Fibroblast of upper back skin (primary cell): ENCODE measurements at places on chromosomes 12 and 14.

DNA sequence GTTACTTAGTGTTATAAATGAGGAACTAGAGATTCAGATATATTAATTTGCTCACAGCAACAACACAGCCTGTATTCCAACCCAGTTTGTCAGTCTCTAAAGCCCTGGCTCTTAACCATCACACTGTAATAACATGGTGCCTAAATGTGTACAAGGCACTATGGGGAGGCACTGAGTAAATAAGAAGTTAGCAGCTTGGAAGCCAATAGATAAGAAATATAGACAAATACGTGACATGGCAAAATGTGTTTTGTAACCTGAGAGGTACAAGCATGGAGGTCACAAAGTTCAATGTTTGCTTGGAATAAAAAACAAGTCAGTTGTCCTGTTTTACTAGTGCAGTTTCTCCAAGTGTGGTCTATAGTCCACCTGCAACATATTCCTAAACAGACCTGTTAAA is 16.3 kb upstream of the SLCO1A2 start:
- DNase-seq, result no peak

GRCh38 chr12:1173781-1174617 is 183.0 kb downstream of the ERC1 start:
- DNase-seq, result no peak

DNA sequence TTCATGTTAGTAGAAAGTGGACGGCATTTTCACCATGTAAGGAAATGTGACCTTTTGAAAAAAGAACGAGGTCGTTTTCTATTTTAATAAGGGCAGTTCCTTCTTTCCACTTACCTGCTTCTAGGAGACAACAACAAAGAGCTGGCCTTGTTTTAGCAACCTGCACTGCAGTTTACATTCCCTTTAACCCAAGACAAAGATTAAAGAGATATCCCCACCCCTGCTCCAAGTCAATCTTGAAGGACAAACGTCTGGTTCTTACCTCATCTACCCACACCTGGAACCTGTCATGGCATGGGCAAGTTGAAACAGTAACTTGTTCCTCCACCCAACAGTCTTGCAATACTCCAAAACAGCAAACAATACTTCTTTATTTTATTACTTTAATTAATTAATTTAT is 32.7 kb downstream of the ZCCHC8 start:
- DNase-seq, result no peak

DNA sequence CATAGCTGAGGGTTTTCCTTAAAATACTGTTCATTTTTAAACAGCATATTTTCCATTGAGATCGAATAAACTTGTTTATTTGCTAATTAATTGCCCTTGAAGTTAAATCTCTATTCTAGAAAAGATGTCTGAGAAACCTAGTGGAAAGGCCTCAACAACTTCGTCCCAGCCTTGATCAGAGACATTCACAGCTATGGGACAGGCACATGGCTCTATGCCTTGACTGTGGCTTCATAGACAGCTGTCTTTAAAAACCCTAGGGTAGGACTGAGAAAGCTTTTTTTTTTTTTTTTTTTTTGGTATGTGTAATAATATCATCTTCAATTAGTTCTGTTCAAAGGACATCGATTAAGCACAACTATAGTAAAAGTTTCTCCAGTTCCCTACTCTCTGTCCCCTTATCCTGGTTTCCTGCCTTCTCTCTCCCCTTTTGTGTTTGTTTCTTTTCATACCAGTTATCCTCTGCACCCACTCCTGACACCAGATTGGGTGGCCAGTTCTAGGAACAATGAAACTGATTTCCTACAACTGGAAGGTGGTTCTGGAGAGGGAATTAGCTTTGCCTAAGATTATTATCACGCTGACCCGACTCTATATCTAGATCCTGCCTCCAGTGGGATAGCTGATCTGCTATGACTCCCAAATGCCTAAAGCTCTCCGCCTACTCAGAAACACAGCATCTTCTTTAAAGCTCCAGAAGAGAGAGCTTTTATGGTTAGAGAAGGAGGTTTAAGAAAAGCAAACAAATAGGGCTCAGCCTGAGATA is 20.3 kb downstream of the SOCS2 start:
- no peak for DNase-seq

GRCh38 chr14:101808020-101808641 is 46.6 kb downstream of the PPP2R5C start:
- no peak for DNase-seq

- DNase-seq, result peak; percentile 33
Measured at GRCh38 chr12:57518176-57518919, 2.0 kb downstream of the DDIT3 start.

- DNase-seq, result peak; percentile 92
Measured at GRCh38 chr12:24948757-24949722, at the start of gene BCAT1. BCAT1 (minus strand) TSS chr12:24949101; CDS start chr12:24948932, 169 bp downstream.

DNA sequence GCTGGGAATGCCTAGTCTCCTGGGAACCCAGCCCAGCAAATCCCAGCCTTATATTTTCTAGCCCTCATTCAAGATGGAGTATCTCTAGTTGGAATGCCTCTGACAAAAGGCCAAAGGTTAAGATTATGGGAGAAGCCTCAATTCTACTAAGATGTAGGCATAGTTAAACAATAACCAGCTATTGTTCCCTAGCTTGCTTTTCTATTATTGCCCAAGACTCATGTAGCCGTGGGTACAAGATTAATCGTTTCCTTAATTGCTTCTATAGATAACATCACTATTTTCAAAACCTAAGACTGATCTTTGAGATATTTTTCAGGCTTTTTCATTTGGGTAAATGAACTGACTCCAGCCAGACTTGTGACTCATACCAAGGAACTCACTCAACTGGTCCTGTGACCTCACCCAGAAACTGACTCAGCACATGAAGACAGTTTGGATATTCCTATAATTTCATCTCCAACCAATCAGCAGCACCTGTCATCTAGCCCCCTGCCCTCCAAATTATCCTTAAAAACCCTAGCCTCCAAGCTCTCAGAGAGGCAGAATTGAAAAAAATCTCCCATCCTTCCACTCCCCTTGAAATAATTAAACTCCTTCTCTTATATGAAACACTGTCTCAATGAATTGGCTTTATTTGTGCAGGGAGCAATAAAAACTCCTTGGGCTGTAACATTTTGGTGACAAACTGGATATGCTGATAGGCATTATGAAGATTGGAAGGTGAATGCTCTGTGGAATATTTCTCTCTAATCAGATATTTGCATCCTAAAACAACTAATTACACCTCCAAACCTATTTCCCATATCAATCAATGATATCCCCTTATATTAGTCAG is 589.0 kb downstream of the C12orf50 start:
- peak; percentile 93 for DNase-seq

DNA sequence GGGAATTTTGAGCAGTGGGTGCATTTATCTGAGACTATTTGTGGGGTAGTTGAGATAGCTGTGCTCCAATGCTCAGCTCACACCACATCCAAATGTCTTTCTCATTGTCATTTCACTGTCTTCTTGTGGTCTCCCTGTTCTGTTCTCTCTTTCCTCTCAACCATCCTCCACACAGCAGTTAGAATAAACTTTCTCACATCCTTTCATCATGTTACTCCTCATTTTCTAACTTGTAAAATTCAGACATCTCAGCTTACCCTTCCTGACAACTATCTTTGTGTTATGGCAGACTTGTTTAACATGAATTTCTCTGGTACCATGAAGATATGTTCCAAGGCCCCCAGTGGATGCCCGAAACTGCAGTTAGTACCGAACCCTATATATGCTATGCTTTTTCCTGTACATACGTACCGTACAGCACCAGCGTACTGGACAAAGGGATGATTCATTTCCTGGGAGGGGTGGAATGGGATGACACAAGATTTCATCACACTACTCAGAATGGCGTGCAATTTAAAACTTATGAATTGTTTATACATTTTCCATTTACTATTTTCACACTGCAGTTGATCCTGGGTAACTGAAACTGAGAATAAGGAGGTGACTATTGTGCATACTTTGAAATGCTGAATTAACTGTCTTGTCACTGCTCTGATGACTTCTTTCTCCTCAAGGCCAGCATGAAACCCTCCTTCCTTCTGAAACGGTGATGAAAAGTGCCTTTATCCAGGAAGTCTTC is 177.1 kb upstream of the SLC38A2 start:
- peak; percentile 95 for DNase-seq

DNA sequence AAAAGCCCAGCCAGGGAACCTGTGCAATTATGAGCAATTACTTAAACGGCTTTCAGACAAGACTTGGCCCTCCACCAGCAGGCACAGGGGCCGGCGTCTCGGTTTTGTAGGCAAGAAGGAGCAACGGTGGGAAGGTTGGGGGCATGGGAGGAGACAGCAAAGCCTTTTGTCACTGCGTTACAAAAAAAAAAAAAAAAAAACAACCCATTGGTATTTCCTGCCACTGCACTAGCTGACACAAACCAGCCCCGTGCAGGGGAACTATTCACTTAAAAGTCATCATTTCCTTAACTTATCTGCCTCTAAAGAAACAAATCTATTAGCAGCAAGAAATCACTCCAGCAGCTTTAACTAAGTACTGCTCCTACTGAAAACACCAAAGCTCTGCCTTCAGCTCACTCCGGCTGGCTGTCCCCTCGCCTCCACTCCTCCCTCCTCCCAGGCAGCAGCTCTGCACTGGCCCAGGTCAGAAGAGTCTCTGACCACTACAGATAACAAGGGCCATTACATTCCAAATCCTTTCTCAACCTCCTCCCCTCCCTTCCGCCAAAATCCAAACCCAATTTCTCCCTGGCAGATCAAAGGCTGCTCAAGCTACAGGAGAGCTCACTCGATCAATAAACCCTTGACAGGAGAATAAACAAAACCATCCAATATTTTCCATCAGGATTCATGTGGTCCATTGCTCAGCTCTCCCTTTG is 105.2 kb upstream of the CDKN3 start:
- DNase-seq, result peak; percentile 6

GRCh38 chr14:88808359-88808758 is 15.6 kb upstream of the EML5 start:
- no peak for DNase-seq

DNA sequence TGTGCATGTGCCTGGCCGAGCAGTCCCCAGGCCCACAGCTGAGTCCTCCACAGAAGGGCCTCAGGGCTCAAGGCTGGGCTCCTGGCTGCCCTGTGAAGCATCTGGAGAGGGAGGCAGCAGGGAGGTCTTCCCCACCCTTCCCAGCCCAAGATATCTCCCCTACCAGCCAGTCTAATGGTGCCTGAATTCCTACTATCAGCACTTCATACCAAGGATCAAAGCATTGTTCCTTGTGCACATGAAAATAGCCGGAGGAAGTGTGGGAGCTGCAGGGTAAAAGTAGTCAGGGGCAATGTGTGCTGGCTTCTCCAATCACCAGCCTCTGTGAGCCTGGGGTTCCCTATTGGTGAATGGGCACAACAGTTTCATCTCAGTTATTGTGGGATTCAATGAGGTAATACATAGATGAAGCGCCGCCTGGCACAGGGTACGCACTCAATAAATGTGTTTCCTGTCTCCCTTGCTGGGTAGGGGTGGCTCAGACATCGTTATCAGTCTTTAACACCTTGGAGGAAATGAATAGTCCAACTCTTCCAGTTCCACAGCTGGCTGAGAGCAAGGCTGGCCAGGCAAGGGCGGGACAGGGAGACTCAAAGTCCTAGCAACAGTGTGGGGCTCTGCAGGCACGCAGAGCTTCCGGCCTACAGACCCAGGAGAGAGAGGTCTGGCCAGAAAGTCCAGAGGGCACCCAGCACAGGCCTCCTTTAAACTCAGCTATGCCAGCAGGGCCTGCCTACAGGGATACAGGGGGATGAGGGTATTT is 39.1 kb upstream of the PNMA1 start:
- no peak for DNase-seq

- DNase-seq, result no peak
Measured at GRCh38 chr12:53077030-53077429, 2.2 kb downstream of the SPRYD3 start.

- DNase-seq, result no peak
Measured at GRCh38 chr14:102779084-102779462, 1.8 kb downstream of the TRAF3 start.

- no peak for DNase-seq
Measured at GRCh38 chr12:85519163-85519562, 239.1 kb downstream of the ALX1 start.

- no peak for DNase-seq
Measured at GRCh38 chr12:111747333-111747732, 19.4 kb upstream of the ALDH2 start.

DNA sequence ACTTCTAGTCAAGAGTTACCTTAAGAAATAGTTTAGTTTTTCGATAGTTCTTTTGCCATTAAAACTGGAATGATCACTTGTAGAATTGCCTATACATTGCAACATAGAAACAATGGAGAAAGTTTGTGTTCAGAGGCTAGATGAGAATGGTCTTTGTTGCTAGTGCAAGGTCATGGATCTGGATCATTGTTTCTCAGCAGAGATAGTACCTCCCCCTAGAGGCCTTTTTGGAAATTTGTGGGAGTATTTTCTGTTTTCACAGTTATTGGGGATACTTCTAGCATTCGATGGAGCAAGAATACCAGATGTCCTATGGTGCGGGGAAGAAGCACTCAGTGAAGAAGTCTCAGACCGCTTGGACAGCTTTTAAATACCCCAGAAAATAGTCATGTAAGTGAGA is 138.8 kb upstream of the HMGA2 start:
- DNase-seq, result peak; percentile 49

- no peak for DNase-seq
Measured at GRCh38 chr12:107014055-107014454, 27.1 kb upstream of the MTERF2 start.

DNA sequence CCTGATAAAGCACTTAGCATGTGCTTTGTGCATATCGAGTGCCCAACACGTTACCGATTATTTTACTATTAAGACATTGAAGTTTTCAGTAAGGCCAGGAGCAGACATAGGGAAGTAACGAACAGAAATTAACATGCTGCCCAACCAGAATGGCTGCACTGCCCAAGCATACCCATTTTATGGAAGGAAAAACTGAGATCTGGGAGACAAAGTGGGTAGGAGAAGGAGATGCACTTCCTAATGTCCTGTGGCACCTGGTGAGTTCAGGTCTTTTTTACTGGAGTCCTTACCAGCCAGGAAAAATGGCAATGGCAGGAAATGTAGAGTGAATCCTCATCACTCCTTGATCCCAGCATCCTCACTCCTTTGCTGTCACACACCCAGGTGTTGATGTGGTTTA is 768.5 kb downstream of the MED13L start:
- no peak for DNase-seq

- DNase-seq, result no peak
Measured at GRCh38 chr14:105141026-105141425, 27.6 kb downstream of the JAG2 start.

GRCh38 chr14:97762386-97762785 is 965.2 kb downstream of the VRK1 start:
- DNase-seq, result no peak

DNA sequence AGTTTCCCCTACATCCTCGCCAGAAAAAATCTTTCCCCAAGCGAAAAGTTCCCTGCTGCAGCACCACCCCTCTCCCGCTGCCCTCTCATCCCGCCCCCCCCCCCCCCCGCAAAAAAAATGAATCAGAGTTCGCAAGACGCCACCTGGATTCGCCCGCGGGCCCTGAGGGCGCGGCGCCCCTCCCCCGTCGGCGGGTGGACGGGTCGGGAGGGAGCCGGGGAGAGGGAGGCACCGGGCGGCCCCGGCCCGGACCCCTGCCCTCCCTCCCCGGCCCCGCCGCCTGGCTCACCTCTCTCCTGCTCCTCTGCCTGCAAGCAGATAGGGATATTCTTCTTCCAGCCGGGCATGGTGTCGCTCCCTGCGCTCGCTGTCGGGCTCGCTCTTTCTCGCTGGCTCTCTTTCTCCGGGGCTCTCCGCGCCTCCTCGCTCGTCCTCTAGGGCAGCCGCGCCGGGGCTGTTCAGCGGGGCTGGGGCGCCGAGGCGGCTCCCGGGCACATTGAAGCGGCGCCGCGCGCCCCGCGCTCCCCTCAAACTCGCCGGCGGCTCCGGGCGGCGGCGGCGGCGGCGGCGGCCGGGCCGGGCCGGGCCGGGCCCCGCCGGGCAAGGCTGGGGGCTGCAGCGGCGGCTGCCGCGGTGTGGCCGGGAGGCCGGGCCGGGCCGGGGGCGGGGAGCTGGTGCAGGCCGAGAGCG is 200.3 kb upstream of the CAND1 start:
- peak; percentile 30 for DNase-seq
